NCI-H446 treated with DMSO at 0.1 percent for 48 hours (cell line): ENCODE measurements at places on chromosomes 2 and 18.

DNA sequence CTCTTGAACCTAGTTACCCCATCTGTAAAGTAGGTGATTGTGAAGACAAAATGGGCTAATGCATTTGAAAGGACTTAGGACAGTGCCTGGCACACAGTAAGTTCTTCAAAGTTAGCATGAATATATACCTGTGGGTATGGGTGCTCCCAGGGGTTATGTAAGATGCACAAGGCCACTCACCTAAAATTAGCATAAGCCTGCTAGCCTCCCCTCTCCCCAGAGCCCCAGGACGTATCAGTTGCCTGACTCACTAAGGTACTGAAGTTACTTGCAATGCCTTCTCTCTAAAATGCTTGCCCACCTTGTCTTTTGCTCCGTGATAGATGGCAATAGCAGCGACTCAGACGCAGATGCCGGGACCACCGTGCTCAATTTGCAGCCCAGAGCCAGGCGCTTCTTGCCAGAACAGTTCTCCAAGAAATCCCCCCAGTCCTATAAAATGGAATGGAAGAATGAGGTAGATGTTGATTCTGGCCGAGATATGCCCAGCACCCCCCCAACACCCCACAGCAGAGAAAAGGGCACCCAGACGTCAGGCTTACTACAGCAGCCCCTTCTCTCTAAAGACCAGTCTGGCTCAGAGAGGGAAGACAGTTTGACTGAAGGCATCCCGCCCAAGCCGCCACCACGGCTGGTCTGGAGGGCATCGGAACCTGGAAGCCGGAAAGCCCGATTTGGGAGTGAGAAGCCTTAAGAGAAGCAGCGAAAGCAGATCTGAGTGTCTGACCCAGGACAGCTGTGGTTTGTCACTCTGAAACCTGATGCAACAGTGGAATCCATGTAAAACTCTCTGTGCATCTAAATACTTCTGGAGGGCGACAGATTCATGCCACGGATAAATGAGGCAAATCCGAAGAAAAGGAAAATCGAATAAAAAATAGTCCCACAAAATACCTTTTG lies 53.8 kb upstream of the TMEM182 start:
- no peak for DNase-seq

GRCh38 chr2:180962727-180963314 lies 17.6 kb upstream of the UBE2E3 start:
- no peak for DNase-seq

DNA sequence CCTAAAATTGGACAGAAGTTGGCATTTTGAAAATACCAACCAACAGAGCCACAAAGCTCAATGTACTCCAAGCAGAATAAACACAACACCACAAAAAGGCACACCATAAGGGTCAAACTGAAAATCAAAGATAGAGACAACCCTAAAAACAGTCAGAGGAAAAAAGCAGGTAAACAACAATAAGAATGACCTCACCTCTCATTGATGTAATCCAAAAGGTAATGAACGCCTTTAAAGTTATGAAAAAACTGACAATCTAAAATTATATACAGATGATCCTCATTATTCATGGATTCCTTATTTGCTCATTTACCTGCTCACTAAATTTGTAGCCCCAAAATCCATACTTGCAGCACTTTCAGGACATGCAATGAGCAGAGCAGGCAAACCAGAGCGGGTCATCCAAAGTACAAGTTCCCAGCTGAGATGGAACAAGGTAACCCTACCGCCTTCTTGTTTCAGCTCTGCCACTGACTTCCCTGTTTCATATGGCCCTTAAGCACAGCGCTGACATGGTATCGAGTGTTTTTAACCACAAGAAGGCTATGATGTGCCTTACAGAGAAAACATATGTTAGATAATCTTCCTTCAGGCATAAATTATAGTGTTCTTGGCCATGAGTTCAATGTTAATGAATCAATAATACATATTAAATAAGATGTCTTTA lies 17.0 kb downstream of the RTN4 start:
- DNase-seq: no peak

- no peak for DNase-seq
Measured at GRCh38 chr2:39306626-39307025, 62.9 kb upstream of the CDKL4 start.

DNA sequence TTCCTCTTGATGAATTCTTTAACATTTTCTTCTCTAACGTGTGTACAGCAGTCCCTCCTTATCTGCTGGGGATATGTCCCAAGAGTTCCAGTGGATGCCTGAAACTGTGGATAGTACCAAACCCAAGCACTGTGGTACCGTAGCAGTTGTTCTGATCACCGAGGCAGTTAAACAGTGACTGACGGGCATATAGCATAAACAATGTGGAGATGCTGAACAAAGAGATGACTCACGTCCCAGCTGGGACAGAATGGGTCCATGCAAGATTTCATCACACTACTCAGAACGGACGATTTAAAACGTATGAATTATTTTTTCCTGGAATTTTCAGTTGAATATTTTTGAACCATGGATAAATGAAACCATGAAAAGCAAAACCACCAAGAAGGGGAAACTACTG lies 54.5 kb upstream of the SPAG16 start:
- DNase-seq: no peak

GRCh38 chr2:63700271-63700670 lies 111.5 kb downstream of the MDH1 start:
- no peak for DNase-seq

- no peak for DNase-seq
Measured at GRCh38 chr2:7721413-7721995, 804.3 kb downstream of the RNF144A start.

DNA sequence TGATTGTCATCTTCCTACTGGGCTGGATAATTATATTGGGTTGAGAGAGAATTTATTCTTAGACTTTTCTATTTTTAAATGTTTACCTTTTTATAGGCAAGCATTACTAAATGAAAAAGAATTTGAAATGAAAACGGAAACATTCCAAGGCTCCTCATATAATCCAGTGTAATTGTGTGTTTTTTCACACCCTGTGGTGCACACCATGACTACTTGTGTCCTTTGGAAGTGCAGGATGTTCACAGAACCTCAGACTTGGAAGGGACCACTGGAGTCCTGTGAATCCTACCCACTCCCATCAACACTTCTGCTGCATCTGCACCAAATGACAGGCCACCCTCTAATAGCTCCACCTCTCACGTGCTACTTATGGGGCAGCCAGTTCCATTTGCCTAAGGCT lies 48.0 kb downstream of the NAT8 start:
- no peak for DNase-seq

DNA sequence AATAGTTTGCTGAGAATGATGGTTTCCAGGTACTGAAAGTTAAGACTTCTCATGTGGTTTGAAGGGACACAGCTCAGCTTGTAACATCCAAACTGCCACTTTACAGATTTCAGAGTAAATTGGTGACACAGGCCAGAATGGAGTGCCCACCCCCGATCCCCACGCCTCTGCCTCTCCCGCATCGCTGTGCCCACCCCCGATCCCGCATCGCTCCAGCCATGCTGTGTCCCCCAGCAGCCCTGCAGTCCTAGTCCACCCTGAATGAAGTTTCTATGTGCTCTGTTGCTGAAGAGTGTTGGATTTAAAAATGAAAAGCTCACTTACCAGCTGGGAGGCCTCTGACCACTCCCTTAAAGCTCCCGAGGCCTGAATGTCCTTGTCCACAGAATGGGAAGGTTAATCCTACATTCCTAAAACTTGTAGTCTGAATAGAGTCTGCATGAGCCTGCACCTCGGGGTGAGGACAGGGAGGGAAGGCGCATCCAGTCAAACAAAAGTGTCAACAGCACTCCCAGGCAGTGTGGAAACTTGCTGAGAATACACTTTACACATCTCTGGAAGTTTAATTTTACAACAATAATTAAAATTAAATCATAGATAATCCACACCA lies 176.4 kb upstream of the ID2 start:
- DNase-seq: no peak

GRCh38 chr2:158599609-158600008 lies 142.9 kb downstream of the PKP4 start:
- DNase-seq: no peak

DNA sequence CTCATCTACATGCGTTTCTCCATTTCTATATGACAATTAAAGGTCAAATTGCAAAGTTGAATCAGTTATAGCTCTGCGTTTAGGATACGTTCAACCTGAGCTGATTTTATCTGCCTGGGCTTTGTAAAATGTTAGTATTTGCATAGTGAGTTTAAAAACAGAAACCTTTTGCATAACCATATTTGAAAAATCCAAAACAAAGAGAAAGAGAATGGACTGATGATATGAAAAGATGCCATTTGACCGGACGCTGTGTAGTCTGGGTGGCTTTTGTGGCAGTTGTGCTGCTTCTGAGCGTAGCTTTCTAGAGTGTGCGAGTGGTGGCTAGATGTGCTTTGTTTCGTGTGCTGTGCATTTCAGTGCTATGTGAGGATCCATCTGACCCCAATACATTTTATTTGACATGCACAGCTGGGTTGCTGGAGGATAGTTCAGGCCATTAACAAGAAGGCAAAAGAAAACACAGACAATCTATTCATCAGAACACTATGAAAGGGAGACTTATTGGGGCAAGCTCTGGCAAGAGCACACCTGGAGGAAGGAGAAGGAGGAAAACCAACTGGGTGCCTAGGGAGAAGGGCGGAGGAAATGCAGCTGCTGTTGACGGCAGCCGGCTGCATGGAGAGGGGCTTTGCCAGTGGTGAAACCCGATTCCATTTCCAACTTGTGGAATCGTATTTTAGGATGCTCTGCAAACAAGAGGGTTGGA lies 126.8 kb downstream of the ACOXL start:
- DNase-seq: no peak

GRCh38 chr18:74841248-74841647 lies 243.6 kb downstream of the ZNF407 start:
- DNase-seq: no peak
